ENCODE measurements at places on chromosomes 7 and 10.

GRCh38 chr10:127836966-127837365, 55.8 kb downstream of the CLRN3 start:
- no peak for DNase-seq

DNA sequence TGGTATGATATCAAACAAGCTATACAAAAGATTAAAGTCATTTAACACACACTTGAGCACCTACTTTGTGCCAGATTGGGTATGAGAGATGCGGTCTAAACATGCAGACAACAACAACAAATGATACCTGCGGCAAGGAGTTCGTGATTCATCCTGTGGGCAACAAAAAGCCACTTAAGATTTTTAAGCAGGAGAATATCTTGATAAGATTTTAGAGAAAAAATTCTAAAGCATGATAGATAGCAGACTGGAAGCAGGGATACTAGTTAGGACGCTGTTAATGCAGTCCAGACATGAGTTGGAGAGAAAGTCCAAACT, 1.6 kb upstream of the KBTBD2 start:
- DNase-seq: peak; percentile 66

DNA sequence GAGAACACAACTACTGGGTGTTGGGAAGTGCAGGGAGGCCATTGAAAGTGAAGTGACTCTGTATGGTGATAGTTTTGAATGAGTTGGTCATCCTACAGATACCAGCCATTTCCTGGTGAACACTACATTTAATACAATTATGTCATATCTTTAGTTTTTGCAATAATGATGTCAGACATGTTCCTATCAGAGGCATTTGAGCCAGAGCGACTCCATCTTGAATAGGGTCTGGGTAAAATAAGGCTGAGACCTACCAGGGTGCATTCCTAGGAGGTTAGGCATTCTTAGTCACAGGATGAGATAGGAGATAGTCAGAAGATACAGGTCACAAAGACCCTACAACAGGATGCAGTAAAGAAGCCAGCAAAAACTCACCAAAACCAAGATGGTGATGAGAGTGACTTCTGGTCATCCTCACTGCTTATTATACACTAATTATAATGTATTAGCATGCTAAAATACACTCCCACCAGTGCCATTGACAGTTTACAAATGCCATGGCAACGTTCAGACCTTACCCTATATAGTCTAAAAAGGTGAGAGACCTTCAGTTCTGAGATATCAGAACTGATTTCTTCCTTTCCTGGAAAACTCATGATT, 28.2 kb downstream of the ADK start:
- peak; percentile 32 for DNase-seq

DNA sequence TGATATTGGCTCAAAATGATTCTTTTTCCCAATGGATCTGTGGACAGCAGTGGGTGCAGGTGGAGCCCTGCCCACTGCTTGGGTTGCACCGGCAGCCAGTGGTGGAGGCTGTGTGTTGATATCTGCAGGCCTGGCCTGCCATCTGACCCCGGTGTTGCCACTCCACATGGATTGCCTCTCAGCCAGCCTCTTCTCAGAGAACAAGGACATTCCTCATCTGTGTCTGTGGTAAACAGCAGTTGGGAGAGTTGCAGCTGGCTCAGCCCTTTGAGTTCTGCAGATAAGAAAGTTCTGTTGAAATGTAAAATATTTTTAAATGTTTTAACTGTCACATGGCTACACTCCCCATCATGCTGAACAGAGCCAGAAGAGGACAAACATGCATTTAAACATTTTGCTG, 374.9 kb upstream of the CELF2 start:
- DNase-seq: no peak

GRCh38 chr7:100680576-100681271, 7.2 kb downstream of the GNB2 start:
- no peak for DNase-seq

GRCh38 chr7:16398146-16399017, 23.0 kb downstream of the CRPPA start:
- no peak for DNase-seq

DNA sequence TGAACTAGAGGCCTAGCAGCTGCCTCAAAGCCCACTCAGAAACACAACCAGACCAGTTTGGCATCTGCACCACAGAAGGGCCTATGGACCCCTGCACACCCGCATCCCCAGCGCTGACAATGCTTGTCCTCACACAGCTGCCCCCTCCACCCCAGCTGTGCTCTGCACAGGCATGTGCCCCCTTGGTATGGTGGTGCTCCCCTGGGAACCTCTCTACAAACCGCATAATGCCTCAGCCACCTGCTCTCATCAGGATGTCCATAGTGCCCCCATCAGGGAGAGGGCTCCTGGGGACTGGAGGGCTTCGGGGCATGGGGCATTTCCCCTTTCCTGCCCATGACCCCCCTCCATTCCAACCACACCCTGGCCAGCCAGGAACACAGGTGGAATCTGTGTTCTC, 347.5 kb downstream of the GRID1 start:
- DNase-seq: no peak

DNA sequence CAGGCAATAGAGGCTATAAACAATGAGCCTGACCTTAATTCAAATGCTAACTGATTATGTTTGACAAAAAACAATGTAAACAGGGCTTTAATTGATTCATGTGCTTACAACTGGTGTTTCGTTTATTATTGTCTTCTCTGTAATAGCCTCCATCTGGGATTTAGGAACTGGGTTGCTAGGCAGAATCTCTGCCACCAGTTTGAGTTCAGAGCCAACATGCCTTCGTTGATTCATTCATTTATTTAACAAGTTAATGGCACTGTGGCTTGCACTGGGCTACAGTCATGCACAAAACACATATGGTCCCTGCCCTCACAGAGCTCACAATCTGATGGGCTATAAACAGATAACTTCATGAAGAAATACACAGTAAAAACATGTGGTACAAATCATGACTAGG, 19.6 kb upstream of the CDHR3 start:
- no peak for DNase-seq

GRCh38 chr7:28292834-28293526, 112.4 kb upstream of the JAZF1 start:
- DNase-seq: no peak

DNA sequence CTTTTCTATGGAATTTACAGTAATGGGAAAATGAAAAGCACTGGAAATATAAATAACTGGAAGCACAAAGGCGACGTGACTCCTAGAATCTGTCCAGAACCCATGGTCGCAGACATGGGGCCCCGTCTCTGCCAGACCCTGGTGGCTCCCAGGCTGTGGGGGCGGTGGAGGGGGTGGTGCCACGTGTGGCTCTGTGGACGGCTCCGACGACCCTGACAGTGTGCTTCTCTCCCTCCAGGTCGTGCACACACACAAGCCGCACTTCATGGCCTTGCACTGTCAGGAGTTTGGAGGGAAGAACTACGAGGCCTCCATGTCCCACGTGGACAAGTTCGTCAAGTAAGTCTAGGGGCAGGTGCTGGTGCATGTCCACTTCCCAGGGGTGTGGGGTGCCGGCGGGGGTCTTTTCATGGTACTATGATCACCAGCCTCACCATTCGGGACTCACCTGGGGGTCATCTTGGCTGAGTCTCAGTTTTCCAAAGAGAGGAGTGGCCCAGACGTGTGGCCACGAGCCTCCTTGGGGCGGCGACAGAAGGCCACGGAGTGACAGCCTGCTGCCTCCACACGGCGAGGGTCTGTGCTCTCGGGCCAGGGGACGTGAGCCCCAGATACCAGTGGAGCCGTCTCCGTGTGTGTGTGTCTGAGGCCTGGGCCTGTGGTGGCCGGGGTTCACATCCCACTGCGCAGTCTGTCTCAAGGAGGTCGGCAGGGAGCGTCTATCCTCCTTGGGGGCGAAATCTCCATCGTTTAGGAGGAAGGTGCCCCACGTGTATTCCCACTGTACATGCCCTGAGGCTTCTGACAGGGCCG, 108.2 kb downstream of the INPP5A start:
- no peak for DNase-seq

- DNase-seq: no peak
These were observed 8.2 kb upstream of the PODXL start for GRCh38 chr7:131564640-131565039.

DNA sequence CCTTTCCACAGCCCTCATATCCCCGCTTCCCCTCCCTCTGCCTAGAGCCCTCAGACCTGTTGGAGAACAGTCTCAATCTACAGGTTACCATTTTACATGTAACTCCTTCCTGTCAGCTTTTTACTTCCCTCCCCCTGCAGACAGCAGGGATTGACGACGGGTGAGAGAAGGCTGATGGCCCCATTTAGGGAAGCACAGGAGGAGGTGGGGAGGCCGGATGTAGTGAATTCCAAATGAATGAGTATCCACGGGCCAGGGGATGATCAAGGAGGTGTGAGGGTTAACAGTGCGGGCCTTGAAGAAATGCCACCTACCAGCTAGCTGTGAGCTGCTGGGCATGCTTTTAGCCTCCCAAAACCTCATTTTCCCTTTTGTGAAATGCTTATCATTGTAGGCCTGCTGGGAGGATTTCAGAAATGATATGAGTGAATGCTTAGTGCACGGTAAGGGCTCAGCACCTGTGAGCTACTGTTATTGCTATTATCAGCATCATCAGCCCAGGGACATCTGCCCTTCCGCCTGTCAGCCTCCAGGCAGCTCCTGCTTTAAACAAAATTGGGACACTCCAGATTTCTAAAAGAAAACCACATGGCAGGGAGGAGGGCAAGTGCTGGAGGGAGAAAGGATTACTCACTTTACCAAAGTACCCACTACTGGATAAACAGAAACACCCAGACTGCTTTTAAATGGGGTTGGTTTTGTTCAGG, 6.5 kb upstream of the NANOS1 start:
- no peak for DNase-seq

DNA sequence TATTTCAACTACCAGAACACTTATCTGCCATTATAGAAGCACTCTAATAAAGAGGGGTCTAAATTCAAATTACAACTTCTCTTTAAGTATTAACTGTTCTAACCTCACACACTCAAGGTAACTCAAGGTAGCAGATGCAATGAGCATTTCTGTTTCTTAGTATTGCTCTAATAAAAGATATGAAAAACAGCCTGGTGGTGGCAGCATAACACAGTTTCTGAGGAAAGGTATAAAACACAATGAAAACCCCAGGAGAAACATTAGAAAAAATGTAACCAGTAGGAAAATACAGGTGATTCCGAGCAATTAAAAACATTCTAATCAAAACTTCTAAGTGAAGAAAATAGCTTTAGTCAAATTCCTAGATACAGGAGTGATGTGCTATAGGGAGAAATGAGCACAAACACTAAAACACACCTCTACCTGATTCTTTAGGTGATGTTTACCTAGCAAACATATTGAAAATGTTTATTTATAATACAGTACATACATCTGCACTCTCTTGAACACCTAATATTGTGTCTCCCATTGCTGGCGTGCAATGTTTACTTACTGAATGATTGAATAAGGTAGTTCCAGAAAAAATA, 3.5 kb downstream of the MKRN1 start:
- peak; percentile 69 for DNase-seq

DNA sequence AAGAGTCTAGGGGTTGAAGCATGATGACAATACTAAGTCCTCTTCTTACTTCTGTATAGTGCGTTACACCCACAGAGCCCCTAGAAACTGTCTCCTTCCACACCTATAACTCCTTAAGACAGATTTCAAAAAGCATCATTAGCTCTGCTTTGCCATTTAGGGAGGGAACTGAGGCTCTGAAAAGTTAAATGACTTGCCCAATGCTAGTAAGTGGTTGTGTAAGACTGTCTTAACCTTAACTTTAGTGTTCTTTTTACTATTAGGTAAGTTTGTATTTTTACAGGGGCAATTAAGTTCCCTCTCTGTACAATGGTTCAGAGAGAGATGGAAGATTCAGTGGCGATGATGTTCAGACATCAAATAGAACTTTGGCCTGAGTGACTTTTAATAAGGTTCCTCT, 72.7 kb upstream of the ASAH2 start:
- no peak for DNase-seq

- no peak for DNase-seq
These were observed 30.1 kb downstream of the RAB18 start for GRCh38 chr10:27534161-27534700.

GRCh38 chr10:96973809-96974747, 142.0 kb downstream of the LCOR start:
- DNase-seq: no peak

GRCh38 chr10:102660888-102661657, 16.8 kb downstream of the TRIM8 start:
- peak; percentile 51 for DNase-seq

GRCh38 chr10:133009218-133009950, 67.0 kb upstream of the CFAP46 start:
- DNase-seq: peak; percentile 2

- no peak for DNase-seq
These were observed 89.1 kb downstream of the COL28A1 start for GRCh38 chr7:7446616-7447015.

DNA sequence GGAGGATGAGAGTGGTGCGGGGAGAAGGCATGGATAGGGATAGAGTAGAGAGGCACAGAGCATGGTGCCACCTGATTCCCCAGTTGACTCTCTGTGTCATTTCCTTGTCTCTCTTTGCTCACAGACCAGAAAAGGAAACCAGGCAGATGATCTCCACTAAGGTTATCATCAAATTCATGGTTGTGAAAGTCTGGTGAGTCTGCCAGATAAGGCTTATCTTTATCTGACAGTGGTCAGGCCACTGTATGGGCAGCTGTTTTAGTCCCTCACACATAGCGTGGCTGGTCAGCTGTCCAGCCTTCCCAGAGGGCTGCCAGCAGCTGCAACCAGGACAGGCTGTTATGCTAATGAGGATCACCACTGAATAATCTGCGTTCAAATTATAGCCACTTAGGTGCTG, 99.0 kb downstream of the ADRA2A start:
- no peak for DNase-seq

GRCh38 chr7:143334244-143334643, 18.3 kb downstream of the CLCN1 start:
- DNase-seq: no peak

DNA sequence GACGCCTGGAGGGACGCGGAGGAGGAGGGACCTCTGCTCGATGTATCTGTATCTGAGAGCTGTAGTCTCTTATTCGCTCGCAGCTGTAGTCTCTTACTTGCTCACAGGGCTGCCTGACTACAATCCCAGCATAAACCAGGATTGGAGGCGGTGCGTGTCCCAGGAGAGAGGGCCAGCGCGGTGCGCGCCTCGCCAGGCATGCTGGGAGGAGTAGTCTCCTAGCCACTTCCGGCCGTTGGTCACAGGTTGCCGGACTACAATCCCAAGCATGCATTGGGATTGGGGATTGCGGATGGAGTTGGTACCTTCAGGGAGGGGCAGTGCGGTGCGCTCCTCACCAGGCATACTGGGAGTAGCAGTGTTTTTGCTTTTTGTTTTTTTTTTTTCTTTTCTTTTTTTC, 421.7 kb upstream of the NUPR2 start:
- DNase-seq: no peak

DNA sequence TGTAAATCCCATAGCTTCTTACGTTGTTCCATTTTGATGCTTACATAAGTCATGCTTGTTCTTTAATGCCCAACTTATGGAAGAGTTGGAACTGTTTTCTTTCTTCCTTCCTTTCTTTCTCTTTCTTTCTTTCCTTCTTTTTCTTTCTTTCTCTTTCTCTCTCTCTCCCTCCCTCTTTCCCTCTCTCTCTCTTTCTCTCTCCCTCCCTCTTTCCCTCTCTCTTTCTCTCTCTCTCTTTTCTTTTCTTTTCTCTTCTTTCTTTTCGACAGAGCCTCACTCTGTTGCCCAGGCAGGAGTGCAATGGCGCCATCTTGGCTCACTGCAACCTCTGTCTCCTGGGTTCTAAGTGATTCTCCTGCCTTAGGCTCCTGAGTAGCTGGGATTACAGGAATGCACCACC, 18.9 kb downstream of the FAM131B start:
- DNase-seq: no peak

- no peak for DNase-seq
These were observed 37.2 kb upstream of the CDH23 start for GRCh38 chr10:71359364-71360046.

GRCh38 chr7:117155694-117156093, 167.2 kb downstream of the WNT2 start:
- no peak for DNase-seq

GRCh38 chr7:11355399-11356005, 381.8 kb downstream of the PHF14 start:
- DNase-seq: no peak
